ENCODE measurements at places on chromosomes 11 and 22. TPM values are rescaled to one million over a fixed set of nuclear protein-coding genes. Genes with fewer than 3 reads are reported as not detected.
A peak's percentile ranks its signal among the peaks of the same experiment; 100 is the strongest.

POGLUT3 gene
- total RNA-seq: 42.6 TPM

CCDC179 gene
- total RNA-seq: not detected

DNA sequence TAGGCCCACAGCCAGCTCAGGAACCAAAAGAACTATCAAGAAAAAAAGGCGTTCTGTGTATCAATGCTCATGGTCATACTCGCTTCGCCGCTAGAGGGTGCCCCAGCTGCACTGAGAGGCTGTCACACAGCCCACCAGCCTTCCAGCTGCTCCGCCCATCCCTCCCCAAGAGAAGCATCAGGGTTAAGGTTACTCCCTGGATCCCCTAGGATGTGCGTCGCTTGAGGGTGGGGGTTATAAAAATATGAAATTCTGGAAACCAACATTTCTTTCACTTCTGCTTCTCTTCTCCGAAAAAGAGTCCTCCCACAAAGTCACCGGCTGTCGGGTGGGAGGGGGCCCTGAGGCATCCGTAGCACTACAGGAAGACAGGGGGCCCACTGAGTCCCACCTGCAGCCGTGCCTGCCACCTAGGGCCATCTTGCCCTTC, 1.7 kb downstream of the CBX6 start:
- H3K27me3 ChIP-seq: no peaks in the 10 kb centered on the region
- peak; percentile 98 for DNase-seq
- H3K4me3 ChIP-seq: peak overlapping the region; percentile 91
- no peaks in the 10 kb centered on the region for H3K36me3 ChIP-seq

GRCh38 chr11:130617001-130617400, 168.6 kb downstream of the ADAMTS15 start:
- H3K27me3 ChIP-seq: no peaks in the 10 kb centered on the region
- H3K27ac ChIP-seq: no peak overlapping the region
- H3K36me3 ChIP-seq: no peaks in the 10 kb centered on the region
- H3K4me1 ChIP-seq: no peaks in the 10 kb centered on the region

BTBD18 gene
- not detected for total RNA-seq

DNA sequence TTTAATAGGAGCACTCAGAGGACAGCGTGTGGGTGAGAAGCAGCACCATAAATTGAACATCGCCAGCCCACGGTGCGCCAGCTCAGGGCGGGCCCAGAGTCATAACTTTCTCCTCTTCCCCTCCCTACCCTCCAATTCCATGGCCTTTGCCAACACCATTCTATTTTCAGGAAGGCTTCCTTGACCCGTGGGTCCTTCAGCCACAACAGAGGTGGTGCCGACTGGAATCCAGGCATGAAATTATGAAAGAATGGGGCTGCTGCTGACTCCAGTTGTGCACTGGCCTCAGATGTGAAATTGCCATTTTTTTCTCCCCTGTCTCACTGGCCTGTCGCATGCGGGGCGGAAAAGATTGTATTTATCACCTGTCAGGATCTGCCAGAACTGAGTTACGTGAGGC, 345.9 kb downstream of the MIAT start:
- no peak overlapping the region for H3K4me3 ChIP-seq
- H3K27me3 ChIP-seq: no peaks in the 10 kb centered on the region
- H3K36me3 ChIP-seq: no peaks in the 10 kb centered on the region
- no peak for DNase-seq
- H3K4me1 ChIP-seq: no peaks in the 10 kb centered on the region

DNA sequence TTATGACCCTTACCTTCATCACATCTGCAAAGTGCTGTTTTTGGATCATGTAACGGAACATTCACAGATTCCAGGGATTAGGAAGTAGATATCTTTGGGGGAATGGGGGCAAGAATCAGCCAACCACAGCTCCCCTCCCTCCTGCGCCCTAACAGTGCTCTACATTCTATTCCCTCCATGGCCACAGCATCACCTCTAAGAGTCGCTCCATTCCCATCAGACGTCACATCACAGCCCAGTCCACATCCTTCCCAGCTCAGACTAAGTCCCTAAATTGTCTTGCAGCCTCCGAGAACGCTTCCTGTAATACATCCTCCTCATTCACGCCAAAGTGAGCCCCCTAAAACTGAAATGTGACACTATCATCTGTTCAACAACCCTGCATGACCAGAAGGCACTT, 5.9 kb downstream of the SCGB1D1 start:
- no peak overlapping the region for H3K4me3 ChIP-seq
- H3K4me1 ChIP-seq: no peaks in the 10 kb centered on the region
- no peak for DNase-seq
- H3K27ac ChIP-seq: no peak overlapping the region
